Naive thymus-derived CD8-positive, alpha-beta T cell (primary cell): ENCODE measurements at places on chromosomes 2 and 18. TPM values are rescaled to one million over a fixed set of nuclear protein-coding genes. Genes with fewer than 3 reads are reported as not detected.

CTDSP1 gene
- 144 TPM for total RNA-seq

CREG2 gene
- total RNA-seq: not detected

VWC2L gene
- total RNA-seq: not detected

IL37 gene
- total RNA-seq: not detected

COBLL1 gene
- 5.6 TPM for total RNA-seq
